Stimulated activated CD4-positive, alpha-beta T cell treated with anti-CD3 and anti-CD28 coated beads, Interleukin-12 subunit alpha, Interleukin-12 subunit beta, amount 100 ng/mL, for 48 hours (primary cell): ENCODE measurements at places on chromosomes 6 and 20.

DNA sequence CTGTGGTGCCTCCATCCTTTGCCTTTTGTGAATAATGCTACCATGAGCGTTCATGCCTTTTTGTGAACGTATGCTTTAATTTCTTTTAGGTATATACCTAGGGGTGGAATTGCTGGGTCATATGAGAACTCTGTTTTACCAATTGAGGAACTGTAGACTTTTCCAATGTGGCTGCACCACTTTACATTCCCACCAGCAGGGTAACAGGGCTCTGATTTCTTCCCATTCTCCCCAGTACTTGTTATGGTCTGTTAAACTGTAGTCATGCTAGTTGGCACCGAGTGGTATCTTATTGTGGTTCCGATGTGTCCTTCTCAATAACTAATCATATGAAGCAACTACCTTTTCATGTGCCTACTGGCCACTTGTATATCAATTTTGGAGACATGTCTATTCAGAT lies 312.1 kb downstream of the GMDS start:
- DNase-seq = no peak

- no peak for DNase-seq
Measured at GRCh38 chr6:83182114-83182513, 11.0 kb downstream of the PGM3 start.

GRCh38 chr6:10416863-10417641 lies 2.2 kb upstream of the TFAP2A start:
- DNase-seq = no peak

- no peak for DNase-seq
Measured at GRCh38 chr6:89910902-89911240, 16.6 kb downstream of the GJA10 start.

DNA sequence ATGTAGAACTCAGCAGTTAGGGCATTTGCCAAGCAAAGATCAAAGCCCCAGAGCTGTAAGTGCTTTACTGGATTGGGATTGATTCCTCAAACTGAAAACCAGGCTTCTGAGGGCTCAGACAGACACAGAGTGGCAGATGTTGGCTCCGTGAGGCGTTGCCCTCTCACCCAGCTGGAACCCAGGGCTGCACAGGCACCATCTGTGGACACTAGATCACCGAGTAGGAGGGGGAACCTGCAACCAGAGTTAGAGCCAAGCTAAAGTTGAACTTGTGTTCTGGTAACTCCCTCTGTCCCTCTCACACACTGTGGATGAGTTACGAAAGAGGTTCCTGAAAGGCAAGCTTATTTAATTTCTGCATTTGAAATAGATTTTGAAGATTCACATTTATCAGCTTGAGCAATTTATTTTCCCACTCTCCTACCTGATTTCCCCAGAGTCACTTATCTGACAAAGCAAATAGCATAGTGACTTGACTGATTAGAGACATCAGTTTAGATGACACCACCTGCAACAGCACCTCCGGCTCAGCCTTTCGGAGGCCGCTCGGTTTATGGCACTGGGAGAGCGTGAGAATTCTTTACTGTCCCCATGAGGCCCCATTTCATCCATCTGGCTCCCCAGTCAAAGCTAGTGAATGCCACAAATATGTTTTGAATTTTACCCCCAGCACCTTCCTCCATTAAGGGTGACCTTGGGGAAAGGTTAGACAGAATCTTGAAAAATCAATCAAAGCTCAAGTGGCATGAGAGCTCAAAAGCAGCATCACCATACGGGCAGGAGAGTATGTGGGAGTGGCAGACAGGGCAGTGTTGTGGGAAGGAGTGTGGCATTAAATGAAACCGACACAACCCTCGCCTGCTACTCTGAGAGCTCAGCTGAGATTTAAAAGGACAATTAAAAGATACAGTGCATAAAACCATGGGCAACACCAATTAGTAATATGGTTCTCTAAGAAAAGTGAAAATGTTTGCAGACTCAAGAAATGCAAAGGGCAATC lies 48.5 kb downstream of the RPF2 start:
- DNase-seq = no peak

DNA sequence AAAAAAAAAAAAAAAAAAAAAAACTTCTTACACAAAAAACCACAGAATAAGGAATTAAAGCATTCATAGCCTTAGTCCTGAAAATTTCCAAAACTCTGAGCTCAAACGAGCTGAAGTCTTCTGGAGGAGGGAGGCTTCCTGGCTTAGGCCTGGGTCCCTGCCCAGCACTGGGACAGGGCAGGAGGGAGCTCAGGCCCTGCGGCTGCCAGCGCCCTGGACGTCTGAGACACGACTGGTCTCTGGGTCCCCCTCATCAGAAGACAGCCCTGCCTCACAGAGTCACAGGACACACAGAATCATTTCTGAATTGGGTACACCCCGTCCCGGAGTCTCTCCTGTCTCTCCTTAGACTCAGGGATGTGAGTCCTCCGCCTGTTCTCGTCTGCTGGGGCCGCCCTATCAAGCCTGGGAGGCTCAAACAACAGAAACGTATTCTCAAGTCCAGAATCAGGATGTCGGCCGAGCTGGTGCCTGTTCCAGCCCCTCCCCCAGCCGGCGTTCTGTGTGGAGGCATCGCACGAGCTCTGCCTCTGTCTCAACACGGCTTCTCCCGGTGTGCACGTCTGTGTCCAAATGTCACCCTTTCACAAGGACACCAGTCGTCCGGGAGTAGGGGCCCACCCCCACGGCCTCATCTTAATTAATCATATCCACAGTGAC lies 39.4 kb downstream of the ZBTB46 start:
- no peak for DNase-seq

DNA sequence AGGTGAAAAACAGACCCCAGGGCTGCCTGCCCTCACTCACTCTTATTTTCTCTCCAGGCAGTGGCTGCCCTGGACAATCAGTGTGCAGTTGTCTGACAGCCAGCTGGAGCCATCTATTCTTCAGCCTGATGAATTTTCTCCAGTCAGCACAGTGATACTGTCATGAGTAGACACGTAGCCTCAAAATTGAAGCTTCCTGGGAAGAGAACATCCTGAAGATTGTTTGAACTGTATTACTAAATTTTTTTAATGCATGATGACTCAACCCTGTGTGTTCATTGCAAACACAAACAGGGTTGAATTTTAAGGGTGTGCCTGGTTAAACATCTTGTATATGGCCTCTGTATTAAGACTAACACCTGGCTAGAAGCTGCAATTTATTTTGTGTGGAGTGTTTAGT lies 49.8 kb upstream of the STXBP5 start:
- no peak for DNase-seq

GRCh38 chr6:147063469-147064031 lies 140.7 kb upstream of the STXBP5 start:
- no peak for DNase-seq

- DNase-seq = no peak
Measured at GRCh38 chr6:157653521-157653920, 169.5 kb upstream of the SNX9 start.

DNA sequence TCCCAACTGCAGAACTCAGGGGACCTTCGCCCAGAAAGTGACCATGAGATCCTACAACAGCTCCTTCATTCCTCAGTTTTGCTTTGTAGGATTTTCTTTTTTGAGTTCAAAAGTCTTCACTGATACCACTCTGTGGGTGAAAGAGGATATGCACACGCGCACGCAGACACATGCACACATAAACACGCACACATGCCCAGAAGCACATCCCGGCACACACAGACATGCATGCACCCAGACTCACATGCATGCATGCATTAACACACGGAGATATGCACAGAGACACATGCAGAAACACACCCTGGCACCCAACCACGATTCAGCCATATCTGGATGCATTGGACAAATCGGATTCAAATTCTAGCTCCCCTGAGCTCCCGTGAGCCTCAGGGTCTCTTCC lies 36.4 kb downstream of the ANKRD60 start:
- DNase-seq = no peak

DNA sequence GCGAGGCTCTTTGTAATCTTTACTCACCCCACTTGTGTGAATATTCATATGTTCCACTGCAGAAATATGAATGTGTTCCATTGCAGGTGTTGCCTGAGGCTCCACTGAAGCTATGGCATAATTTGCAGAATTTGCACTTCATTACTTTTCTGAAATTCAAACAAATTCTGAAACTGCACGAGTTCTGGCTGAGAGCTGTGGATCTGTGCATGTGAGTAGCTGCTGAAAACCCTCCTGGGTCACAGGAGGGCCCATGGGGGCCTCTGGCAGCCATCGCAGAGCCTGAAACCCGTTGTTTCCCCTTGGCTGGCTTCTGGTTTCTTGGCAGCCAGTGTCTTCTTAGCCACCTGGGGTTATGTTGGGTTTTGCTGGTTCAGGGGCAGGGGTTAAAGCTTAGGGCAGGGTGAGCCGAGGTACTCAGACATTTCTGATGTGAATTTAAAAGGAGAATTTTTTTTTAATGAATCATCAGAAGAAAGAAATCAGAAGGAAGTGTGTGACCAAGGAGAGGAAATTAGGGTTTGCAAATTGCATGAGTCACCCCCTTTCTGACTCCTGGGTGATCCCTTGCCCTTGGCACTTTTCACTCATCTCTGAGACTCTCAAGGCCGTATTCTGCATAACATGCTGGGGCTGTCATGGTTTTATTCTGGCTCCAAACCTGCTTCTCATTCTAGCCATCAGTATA lies 40.6 kb downstream of the TOX2 start:
- peak; percentile 47 for DNase-seq

DNA sequence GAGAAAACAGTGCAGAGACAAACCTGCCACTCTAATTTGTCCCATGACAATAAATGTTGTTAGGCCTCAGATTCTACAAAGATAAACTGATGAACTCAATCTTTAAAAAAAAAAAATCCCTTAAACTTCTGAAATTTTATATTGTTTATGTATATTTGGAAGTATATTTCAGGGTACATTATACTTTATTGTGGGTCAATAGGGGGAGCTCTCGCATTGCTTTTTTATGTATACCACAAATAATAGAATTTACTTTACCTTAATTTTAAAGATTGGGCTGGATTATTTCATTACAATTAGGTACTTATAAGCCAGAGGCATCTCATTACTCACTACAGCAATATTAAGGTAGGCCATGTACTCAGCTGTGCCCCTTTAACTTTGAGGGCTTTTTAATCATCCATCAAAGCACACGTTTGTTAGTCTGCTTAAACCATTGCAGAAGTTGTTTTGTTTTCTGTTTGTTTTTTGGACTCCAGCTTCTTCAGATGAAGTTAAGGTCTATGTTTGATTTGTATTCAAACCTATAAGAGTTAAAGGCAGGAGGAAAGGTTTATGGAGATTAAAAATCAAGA lies 56.3 kb upstream of the EYA4 start:
- DNase-seq = no peak

DNA sequence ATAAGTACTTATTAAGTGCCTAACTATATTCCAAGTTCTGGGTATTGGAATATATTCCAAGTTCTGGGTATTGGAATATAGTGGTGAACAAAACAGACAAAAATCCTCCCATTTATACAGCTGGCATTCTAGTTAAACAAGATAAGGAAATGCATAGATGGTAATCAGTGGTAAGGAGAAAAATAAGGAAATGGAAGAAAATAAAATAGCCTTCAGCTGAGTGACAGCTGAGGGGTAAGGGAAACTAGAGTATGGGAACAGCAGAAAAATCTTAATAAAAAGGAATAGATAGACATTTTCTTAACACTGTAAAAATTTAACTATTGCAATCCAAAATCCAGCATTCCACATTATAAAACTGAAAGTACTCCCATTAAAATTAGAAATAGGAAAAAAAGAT lies 17.2 kb upstream of the WFDC10A start:
- DNase-seq = no peak

GRCh38 chr6:146526192-146526591 lies 17.4 kb upstream of the RAB32 start:
- no peak for DNase-seq

GRCh38 chr6:47671777-47672176 lies 26.6 kb upstream of the ADGRF4 start:
- no peak for DNase-seq

DNA sequence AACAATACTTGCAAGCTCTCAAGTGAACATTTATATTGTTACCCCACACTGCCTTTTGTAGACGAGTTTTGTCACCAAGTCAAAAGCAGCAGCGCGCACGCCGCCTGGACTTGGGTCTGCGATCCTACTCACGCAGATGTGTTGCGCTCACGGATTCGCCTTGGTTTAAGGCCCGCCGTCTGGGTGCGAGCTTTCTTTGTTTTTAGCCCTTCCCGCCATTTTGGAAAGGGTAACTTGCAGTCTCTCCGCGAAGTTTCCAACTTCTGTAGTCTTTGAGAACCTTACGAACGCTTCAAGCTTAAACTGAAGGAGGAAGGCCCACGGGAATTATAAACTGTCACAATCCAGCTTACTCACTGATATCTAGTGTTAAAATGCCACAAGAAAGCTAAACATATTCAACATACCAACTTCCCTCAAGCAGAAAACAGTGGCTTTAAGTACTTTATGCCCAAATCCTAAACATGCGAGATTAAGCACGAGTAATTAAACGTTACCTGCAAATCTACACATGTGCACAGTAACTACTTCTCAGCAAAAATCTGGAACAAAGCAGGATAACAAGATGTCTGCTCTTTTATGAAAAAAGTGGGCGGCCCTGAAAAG lies 80.4 kb upstream of the BTN3A2 start:
- DNase-seq = no peak

DNA sequence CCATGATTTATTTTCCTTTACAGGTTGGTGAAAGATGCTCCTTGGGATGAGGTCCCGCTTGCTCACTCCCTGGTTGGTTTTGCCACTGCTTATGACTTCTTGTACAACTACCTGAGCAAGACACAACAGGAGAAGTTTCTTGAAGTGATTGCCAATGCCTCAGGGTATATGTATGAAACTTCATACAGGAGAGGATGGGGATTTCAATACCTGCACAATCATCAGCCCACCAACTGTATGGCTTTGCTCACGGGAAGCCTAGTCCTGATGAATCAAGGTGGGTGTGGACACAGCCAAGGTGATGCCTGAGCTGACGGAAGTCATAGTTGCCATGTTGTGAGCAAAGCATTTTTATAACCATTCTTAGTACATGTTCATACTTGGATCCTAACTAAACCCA lies 34.6 kb upstream of the CALHM6 start:
- DNase-seq = no peak

DNA sequence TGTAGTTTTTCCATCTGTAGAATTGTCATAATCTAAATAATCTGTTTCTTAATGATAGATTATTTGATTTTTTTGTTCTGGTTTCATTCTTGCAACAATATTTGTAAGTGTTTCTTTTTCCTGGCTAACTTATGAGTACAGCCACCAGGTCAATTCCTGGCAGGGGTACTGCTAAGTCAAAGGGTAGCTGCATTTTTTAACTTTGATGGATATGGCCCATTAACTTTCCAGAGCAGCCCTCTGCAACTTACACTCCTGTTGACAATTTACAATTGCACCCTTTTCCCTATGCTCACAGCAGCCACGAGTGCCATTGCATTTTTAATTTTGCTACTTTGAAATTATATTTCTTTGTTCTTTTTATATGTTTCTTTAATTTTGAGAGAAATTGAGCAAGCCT lies 209.3 kb upstream of the CST7 start:
- no peak for DNase-seq

- DNase-seq = no peak
Measured at GRCh38 chr20:64130271-64130670, 22.9 kb upstream of the NPBWR2 start.

- no peak for DNase-seq
Measured at GRCh38 chr20:51050531-51051075, 27.7 kb upstream of the KCNG1 start.

GRCh38 chr6:131362070-131362469 lies 211.0 kb upstream of the ARG1 start:
- DNase-seq = no peak
